ENCODE measurements at places on chromosomes 13 and 19. TPM values are rescaled to one million over a fixed set of nuclear protein-coding genes. Genes with fewer than 3 reads are reported as not detected.

Gene CDC42EP5
- total RNA-seq: 33.2 TPM

Gene SRRM5
- not detected for total RNA-seq

Gene PDX1
- total RNA-seq: not detected

Gene ZMYM2
- 40.4 TPM for total RNA-seq

Gene KIR2DL4
- not detected for total RNA-seq

Gene RRAS
- 138 TPM for total RNA-seq

Gene SYNE4
- not detected for total RNA-seq

Gene IGFL3
- 5.0 TPM for total RNA-seq

Gene DCT
- not detected for total RNA-seq

Gene CEBPA
- not detected for total RNA-seq

Gene GZMM
- total RNA-seq: not detected

Gene NCR1
- not detected for total RNA-seq

Gene STARD13
- 25.9 TPM for total RNA-seq

Gene HS6ST3
- not detected for total RNA-seq

Gene KIR3DL2
- total RNA-seq: not detected

Gene PGLYRP1
- total RNA-seq: not detected

Gene GAPDHS
- not detected for total RNA-seq

Gene CNN1
- total RNA-seq: 5.5 TPM

Gene CYP4F11
- total RNA-seq: not detected

Gene ETV2
- not detected for total RNA-seq

Gene VPS36
- total RNA-seq: 33.4 TPM

Gene FFAR2
- not detected for total RNA-seq

Gene SCGB2B2
- not detected for total RNA-seq

Gene POLR1G
- total RNA-seq: 5.5 TPM

Gene DLEU7
- total RNA-seq: not detected

Gene ZFR2
- total RNA-seq: not detected

Gene IGFL4
- total RNA-seq: not detected

Gene DGKH
- total RNA-seq: 5.2 TPM

Gene IL17D
- 0.35 TPM for total RNA-seq

Gene THSD8
- total RNA-seq: not detected

Gene TUBA3C
- not detected for total RNA-seq

Gene CCDC169
- total RNA-seq: 6.2 TPM

Gene MBD3L3
- not detected for total RNA-seq

Gene B3GNT8
- total RNA-seq: 2.5 TPM

Gene NLRP11
- total RNA-seq: not detected
